NCI-H1417 treated with DMSO at 0.1 percent for 48 hours (cell line): ENCODE measurements at places on chromosomes 2 and 18.

DNA sequence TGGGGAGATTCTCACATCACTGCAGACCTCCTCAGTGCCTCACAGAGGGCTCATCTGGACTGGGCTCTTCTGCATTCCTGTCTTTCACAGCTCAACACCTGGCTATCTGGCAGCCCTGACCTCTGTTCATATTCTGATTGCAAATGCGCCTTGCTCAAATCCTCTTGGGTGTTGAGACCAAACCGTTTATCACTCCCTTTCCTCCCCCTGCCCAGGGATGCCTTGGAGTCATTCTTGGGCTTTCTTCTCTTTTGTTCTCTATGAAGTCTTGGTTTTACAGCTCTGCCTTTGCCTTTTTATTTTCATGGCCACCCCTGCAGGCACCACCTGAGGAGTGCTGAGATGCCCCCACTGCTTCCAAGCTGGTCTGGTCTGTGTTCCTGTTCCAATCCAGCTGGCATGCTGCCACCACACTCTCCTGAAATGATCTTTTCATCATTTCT lies 26.3 kb downstream of the TUBB6 start:
- DNase-seq: no peak

DNA sequence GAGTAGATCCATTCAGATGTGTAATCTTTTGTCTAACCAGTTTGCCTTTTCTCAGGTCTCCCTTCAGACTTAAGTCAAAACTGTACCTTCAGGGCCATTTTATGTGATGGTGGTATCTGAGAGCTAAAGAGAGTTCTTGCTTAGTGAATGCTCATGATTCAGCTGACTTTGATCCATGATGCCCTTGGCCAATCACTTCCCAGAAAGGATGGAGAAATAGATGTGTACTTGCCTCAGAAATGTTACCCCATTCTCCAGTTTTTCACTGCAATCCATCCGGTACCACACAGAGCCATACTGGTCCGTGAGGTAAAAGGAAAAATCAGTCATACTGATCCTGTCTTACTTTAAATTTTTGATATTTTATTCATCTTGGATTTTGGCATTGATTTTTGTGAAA lies 234.8 kb upstream of the PIK3C3 start:
- DNase-seq: no peak

DNA sequence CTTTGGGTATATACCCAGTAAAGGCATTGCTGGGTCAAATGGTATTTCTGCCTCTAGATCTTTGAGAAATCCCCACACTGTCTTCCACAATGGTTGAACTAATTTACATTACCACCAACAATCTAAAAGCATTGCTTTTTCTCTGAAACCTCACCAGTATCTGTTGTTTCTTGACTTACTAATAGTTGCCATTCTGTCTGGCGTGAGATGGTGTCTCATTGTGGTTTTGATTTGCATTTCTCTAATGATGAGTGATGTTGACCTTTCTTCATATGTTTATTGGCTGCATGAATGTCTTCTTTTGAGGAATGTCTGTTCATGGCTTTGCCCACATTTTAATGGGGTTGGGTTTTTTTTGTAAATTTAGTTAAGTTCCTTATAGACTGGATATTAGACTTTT lies 382.6 kb upstream of the ZNF804A start:
- no peak for DNase-seq

DNA sequence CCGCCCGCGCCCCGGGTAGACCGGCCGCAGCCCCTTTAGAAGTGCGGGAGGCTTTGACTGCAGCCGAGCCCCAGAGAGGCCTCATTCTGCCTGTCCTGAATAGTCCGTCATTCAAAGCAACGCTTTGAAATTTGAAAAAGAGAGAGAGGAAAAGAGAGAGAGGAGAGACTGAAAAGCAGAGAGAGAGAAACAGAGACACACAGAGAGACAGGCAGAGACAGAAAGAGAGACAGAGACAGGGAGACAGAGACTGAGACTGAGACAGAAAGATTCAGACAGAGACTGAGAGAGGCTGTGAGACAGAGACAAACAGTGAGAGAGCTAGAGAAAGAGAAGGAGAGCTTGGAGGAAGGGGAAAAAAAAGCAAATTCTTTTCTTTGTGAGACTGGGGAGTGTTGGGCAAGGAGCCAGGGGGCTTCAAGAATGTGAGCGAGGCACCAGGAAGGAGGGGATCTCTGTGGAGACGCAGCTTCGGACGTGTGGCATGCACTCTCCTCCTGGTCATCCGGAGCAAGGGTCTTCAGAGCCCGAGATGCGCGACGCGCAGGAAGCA lies 73.1 kb downstream of the MYCN start:
- DNase-seq: no peak

- no peak for DNase-seq
Measured at GRCh38 chr2:220619525-220620220, 952.4 kb downstream of the EPHA4 start.

- DNase-seq: no peak
Measured at GRCh38 chr2:152513681-152514080, 178.7 kb downstream of the FMNL2 start.

DNA sequence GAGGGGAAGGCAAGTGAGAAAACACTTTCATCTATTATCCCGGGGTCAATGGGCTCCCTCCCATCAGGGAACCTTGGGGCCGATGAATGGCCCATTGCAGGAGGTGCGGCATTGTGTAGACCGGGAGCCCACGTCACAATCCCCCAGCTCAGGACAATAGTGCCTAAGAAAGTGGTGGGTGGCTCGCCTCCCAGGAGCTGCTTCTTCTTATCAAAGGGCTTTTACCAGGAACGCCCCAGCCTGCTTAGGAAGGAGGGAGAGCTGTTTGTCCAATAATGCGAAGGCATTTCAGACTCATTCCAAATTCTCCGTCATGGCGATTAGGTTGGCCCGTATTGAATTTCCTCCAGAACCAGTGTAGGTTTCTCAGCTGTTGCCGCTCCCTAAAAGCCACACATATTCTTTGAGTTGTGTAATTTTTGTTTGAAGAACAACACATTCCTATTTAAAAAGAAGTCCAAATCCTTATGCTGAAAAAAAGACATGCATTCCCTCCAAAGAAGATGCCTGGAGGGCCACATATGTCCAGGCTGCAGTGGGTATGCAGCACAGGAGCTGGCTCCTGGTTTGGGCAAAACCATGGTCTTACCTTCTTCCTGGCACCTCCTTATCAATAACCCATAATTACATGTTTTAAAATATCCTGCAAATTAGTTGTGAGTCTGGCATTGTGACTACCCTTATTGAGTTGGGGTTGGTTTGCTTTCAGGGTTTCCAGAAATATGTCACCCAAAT lies 264.7 kb downstream of the MYCN start:
- DNase-seq: no peak

DNA sequence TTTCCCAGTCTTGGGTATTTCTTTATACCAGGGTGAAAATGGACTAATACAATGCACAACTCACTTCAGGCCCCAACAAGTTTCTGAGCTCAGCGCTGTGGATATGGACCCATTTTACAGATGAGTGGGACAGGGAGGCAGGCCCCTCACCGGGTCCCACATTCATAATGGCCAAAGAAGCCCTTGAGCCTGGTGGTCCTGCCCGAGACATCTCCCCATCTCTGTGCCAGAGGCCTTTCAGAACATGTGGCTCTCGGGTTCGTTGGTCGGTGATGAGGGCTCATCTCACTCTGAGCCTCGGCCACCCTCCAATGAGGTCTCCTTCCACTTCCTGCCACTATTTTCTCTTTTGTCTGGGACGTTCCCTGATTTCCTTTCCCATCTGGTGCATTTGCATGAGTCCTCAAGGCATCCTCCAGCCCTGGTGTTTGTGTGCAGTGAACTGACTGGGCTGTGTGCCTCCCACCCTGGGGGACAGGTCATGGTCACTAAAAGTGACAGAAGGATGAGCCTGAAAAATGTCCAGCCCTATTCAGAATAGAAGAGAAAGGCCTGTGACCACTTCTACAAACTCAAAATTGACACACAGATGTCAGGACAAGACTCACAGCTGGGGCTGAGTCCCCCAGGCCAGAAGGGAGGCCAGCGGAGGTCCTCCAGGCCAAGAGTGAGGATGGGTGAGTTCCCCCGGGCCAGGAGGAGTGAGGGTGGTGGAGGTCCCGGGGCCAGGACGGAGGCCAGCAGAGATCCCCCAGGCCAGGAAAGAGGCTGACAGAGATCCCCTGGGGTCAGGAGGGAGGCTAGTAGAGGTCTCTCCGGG lies 134.5 kb downstream of the PTGR3 start:
- DNase-seq: no peak

GRCh38 chr2:80403081-80403480 lies 98.5 kb upstream of the LRRTM1 start:
- DNase-seq: no peak

- DNase-seq: no peak
Measured at GRCh38 chr2:168663993-168664392, 138.4 kb upstream of the NOSTRIN start.

DNA sequence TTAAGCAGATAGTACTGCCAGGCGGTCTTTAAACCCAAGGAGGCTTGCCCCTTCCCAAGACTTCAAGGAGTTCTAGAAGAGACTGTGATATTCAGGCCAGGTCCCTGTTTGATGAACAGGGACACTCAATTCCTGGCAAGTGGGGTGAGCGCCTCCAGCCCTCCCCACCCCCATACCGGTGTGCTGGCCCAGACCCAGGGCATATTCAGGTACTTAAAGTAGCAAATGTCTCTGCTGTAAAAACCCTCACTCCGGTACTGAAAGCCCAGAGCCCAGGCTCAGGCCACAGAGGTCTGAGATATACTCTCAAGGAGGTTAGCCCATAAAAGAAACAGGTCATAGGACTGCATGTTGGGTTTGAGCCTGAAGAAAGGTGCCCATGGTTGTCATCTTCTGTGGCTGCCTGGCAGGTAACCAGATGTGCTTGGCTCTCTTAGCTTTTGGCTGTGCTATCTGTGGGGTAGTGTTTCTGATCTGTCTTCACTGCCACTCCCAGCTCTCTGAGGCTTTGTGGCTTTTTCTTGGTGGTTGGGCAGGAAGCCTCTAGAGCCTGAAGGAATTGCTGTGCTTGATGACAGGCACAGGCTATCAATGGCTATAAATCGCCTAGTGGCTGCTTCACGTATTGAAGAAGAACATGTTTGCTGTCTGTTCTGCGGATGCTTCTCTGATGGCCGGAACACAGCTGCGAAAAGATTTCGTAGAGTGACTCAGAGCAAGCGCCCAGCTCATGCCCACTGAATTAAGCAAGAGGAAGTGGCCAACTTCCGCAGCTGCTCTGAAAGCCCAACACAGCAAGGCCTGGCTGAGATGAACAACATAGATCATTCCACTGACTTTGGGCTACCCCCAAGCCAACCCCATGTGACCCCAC lies 63.3 kb upstream of the ALPP start:
- DNase-seq: no peak

- no peak for DNase-seq
Measured at GRCh38 chr2:221517696-221518151, 54.4 kb downstream of the EPHA4 start.

GRCh38 chr18:677951-678381 lies 20.5 kb downstream of the TYMS start:
- DNase-seq: no peak

DNA sequence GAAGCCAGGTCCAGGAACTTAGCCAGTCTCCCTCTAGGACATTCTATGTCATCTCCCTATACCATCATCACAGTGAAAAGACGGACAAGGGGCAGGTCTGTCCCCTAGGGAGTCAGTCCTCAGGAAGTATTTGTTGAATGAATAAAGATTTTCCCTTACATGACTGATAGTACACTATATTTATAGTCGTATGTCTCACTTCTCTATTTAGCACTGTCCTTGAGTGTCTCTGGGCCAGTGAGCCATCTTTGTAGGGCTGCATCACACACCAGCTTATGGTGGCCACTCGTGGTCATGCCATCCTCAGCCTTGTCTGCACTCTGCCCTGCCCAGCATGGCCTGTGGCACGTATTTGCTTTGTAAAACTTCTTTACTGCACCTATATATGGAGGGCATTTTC lies 25.8 kb downstream of the PTPN18 start:
- no peak for DNase-seq

DNA sequence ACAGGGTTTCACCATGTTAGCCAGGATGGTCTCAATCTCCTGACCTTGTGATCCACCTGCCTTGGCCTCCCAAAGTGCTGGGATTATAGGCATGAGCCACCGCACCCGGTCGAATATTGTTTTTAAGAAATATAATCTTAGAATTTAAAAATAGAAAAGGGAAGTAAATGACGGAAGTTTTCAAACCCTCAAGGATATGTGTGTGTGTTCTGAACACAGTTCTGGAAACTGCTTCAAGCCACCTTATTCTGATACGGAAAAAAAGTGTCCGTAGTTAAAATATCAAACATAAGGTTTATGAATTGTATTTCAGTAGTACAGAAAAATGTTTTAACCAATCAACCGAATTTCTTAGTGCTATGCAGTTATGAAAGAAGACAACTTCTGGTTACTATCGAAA lies 115.9 kb downstream of the UPP2 start:
- no peak for DNase-seq

GRCh38 chr2:6977113-6977741 lies 60.0 kb downstream of the RNF144A start:
- DNase-seq: no peak

GRCh38 chr2:61639721-61640120 lies 101.6 kb upstream of the XPO1 start:
- DNase-seq: no peak

GRCh38 chr2:23828256-23828980 lies 98.5 kb downstream of the ATAD2B start:
- DNase-seq: no peak

GRCh38 chr2:241020201-241020600 lies 21.8 kb downstream of the SNED1 start:
- no peak for DNase-seq

DNA sequence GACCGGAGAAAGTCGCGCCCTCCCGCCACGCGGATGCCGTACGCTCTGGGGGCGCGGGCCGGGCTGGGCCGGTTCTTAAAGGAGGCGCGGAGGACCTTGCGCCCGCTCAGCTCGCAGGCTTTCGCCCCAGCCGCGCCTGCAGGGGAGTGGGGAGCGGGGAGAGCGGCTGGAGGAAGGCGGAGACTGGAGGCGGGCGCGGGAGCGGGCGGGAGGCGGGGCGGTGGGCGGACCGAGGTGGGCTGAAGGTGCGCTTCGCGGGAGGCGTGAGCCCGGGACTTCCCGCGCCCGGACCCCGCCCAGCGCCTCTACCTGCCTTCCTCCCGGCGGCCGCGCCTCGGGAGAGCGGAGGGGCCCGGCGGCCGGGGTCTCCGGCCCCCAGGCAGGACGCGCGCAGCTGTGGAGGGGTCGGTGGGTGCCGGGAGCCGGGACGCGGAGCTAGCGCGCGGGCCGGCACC lies at the start of gene ADRA2B:
TSS of gene ADRA2B (minus strand) at position 148 of the 455 bp plus-strand sequence. CDS start 422 bp downstream, outside the sequence.
- no peak for DNase-seq

- DNase-seq: no peak
Measured at GRCh38 chr2:73131807-73132206, 19.1 kb upstream of the RAB11FIP5 start.

GRCh38 chr18:66346833-66347588 lies 256.9 kb downstream of the CDH19 start:
- no peak for DNase-seq

GRCh38 chr2:129378186-129378585 lies 601.3 kb upstream of the RAB6C start:
- no peak for DNase-seq

- no peak for DNase-seq
Measured at GRCh38 chr18:12657684-12658425, at the start of gene SPIRE1. SPIRE1 (minus strand) TSS chr18:12658107; CDS start chr18:12657866, 241 bp downstream.

GRCh38 chr2:164881524-164881923 lies 39.9 kb upstream of the COBLL1 start:
- no peak for DNase-seq

GRCh38 chr2:224865016-224865415 lies 148.9 kb upstream of the CCDC195 start:
- DNase-seq: no peak
